HFFc6 (cell line): ENCODE measurements at places on chromosomes 3 and 15.

- no peak for DNase-seq
These were observed 12.4 kb downstream of the GNB5 start for GRCh38 chr15:52178765-52179164.

GRCh38 chr15:48400086-48400485, 68.9 kb downstream of the DUT start:
- DNase-seq = no peak

DNA sequence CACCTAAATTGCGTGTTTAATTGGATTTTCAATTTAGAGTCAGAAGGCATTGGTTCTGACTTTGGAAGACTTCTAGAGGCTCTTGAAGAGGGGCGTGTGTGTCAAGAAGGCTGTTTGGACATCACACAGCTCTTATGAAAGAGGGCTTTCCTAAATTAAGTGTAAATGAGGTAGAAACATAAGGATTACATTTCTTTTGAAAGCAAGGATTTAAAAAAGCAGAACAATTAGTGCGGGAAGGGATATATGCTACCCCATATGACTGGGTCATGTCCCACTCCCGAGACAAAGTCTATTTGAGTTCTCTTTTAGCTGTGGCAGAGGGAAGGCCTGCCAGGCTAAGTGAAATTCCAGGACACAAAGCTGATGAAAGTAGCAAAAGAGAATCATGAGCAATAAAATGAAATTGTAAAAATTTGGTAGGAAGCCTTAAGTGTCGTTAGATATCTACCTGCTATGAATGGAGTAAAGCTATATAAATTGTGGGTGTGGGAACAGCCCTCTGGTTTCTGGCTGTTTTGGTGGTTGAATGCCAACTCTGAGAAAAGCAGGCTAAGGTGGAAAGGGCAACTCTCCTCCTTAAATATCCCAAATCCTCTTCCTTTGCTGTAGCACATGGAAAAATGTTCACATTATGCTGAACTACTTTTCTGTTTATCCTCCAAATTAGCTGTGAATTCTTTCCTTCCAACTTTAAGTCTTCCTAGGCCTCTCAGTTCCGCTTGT, 100.6 kb upstream of the TSC22D2 start:
- DNase-seq = no peak

DNA sequence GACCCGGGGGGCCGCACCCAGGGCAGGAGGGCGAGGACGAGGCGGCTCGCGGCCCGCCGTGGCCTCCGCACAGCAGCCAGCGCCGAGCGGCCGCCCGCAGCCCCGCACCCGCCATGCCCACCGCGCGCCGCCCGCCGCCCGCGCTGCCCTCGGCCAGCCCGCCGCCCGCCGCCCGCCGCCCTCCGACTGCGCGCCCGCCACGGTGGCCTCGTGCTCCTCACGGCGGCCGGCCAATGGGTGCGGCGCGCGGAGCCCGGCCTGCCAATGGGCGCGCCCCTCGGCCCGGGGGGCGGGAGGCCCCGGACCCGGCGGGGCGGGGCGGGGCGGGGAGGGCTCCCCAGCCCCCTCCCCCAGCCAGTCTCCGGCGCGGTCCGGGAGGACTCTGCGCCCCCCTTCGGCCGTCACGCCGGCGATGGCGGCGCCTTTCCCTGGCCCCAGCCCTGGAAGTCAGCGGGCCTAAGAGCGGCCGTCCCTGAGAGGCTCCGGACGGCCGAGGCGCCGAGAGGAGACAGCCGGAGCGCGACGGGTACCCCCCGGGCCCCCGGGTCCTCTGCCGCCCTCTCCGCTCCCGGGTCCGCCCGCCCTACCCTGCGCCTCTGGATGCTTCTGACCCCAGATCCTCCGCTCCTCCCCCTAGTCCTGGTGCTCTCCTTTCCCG, at the start of gene NT5DC2:
Gene NT5DC2, minus strand, starts transcription at position 235 of the 658 bp plus-strand sequence. Its CDS starts 120 bp downstream, at position 115.
- DNase-seq = no peak

- no peak for DNase-seq
These were observed 27.8 kb upstream of the FRMD4B start for GRCh38 chr3:69413551-69414207.

GRCh38 chr3:141385406-141386125, 17.3 kb downstream of the ZBTB38 start:
- DNase-seq = no peak

DNA sequence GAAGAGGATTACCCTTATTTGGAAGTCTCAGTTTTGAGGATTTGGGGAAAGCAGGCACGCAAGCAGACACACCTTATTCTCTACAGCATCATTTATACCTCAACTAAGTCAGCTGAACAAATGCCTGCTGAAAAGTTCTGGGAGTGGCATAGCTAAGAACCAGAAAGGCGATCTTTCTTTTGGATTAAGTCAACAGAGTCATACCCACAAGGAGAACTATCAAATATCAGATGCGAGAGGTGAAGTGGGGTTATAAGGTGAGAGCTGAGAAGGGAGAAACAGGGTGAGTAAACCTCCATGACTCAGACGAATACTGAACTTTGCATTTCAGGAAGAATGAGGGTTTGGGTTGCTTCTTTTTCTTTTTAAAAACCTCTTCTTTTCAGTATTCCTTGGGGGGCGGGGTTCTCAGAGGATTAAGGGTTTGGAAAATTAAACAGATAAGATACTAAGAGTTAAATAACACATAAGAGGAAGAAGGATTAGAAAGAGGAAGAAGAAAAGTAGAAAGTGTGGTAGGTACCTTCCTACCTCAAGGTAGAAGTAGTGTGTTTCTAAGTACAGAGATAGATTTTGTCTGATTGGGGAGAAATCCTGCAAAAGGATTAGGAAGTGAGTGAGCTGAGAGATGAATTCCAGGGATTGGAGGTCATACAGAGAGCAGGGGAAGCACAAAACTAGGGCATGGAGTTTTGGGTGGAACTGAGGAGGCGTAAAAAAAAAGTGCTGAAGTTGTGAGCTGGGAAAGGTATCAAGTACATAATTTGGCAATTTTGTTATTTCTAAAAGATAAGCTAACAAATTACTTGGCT, 41.3 kb upstream of the ICE2 start:
- peak; percentile 15 for DNase-seq

GRCh38 chr15:36951731-36952247, 148.6 kb downstream of the MEIS2 start:
- DNase-seq = peak; percentile 91

DNA sequence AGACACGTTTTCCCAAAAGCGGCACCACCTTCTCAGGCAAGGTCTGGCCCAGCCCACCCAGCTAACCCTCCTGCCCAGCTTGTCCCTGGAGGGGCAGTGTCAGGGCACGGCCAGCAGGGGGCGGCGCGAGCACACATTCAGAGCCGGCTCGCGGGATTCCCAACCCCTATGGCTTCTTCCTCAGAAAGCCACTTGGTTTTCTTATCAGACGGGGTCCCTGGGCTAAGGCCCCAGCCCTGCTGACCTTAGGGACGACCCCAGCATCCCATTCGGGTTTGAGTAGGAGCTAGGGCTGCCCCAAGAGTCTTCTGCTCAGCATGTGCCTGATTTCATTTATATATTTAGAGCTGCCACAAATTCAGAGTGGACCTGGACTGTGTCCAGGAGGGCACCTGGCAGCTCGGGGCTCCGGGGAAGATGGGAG, 14.5 kb downstream of the RLBP1 start:
- DNase-seq = peak; percentile 48

DNA sequence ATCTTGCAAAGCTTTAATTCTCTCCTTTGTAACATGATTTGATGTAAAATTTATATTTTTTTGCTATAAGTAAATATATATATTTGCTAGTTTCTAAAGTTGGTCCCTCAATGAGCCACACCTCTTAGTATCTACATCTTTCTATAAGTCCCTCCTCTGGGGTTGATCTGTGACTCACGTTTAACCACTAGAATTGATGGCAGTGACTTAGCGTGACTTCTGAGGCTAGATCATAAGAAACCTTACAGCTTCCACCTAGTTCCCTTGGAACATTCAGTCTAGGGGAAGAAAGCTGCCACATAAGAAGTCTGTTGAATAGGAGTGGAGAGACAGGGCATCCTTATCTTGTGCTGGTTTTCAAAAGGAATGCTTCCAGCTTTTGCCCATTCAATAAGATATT, 56.6 kb upstream of the TNIK start:
- no peak for DNase-seq

DNA sequence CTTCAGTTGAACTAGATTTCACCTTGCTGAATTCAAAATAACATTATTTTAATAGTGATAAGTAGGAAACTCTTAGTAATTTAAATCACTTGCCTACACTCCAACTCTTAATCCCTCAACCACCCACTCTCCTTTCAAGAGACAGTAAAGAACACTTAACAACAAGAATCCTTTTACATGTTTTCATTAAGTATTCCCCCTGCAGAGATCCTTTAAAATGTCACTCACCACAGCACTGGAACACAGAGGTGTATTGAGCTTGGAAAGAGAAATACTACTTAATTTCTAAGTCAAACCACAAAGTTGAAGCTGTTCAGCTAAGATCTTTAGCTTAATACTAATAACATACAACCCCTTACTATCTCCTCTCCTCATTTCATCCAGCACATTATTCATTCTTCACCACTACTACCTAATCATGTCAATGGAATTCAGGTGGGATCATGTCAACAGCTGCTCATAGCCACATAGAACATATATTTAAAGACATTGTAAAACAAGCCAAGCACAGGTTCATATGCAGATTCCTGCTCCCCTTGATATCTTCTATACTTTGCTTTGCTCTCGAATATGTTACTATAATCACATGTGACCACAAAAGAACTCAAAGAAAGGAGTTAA, 40.5 kb downstream of the IMPG2 start:
- no peak for DNase-seq

DNA sequence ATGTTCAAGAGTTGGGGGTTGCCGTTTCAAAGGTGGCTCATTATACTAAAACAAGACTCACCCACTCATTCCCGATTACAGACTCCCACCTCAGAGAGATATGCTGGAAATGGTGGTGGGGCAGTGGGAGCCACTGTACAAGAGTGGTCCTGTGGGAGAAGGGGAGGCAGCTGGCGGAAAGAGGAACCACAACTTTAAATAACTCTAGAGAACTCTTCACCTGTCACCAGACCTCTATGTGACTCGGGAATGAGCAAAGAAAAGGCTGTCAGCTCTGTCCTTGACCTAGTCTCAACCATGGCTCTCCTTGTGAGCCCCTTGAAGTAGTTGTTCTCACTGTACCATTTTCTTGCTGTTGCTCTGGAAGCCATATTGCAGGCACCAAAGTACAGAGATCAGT, 293.8 kb downstream of the CHST2 start:
- no peak for DNase-seq

- no peak for DNase-seq
These were observed 844.9 kb upstream of the ALCAM start for GRCh38 chr3:104521606-104522336.

- no peak for DNase-seq
These were observed 142.5 kb downstream of the CPNE4 start for GRCh38 chr3:131892331-131892730.

- no peak for DNase-seq
These were observed 85.2 kb downstream of the KBTBD8 start for GRCh38 chr3:67083277-67083676.

- DNase-seq = no peak
These were observed 192.8 kb downstream of the DTWD1 start for GRCh38 chr15:49813625-49814024.

GRCh38 chr15:99416191-99417188, 149.3 kb upstream of the MEF2A start:
- no peak for DNase-seq

GRCh38 chr3:32855350-32855953, 37.7 kb downstream of the TRIM71 start:
- DNase-seq = no peak

DNA sequence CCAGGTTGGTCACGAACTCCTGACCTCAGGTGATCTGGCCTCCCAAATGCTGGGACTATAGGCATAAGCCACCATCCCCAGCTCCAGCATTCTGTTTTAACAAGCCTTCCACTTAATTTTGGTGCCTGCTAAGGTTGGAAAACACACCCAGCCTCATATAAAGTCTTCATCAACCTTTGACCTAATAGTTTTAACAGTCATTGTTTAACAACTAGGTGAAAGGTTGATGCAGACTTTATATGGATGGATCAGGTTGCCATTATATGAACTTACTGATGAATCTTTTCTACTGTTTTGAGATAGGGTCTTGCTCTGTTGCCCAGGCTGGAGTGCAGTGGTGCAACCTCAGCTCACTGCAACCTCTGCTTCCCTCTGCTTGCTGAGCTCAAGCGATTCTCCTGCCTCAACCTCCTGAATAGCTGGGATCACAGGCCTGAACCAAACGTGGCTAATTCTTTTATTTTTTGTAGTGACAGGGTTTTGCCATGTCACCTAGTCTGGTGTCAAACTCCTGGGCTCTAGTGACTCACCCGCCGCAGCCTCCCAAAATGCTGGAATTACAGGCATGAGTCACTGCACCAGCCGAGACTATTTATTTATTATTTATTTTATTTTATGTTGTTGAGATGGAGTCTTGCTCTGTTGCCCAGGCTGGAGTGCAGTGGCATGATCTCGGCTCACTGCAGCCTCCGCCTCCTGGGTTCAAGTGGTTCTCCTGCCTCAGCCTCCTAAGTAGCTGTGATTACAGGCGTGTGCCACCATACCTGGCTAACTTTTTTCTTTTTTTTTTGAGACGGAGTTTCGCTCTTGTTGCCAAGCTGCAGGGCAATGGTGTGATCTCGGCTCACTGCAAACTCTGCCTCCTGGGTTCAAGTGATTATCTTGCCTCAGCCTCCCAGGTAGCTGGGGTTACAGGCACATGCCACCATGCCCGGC, 3.1 kb upstream of the RPAP1 start:
- peak; percentile 78 for DNase-seq

DNA sequence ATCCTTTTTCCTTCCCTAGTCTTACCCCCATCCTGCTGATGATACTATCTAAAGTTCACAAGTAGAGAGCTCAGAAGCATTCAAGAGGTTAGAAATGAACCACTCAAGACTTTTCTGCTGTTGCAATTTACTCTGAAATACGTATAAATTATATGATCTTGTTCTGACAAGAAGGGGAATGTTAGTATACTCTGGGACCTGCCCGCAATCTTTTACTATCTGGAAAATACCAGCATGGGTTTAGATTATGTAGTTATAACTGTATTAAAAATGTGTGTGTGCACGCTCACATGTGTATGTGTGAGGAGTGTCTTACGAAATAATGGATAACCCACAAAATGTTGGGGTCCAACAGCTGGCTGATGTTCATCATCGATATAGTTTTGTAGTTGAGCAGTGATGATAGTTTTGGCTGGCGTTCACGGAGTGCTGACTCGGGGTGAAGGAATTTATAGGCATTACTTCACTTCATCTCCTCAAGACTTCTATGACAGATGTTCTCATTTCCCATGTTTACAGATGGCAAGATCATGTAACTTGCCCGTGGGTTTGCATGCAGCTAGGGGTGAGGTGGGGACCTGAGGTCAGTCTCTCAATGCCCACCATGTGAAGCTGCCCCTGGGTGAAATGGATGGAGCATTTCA, 297.5 kb upstream of the LYSMD4 start:
- no peak for DNase-seq

DNA sequence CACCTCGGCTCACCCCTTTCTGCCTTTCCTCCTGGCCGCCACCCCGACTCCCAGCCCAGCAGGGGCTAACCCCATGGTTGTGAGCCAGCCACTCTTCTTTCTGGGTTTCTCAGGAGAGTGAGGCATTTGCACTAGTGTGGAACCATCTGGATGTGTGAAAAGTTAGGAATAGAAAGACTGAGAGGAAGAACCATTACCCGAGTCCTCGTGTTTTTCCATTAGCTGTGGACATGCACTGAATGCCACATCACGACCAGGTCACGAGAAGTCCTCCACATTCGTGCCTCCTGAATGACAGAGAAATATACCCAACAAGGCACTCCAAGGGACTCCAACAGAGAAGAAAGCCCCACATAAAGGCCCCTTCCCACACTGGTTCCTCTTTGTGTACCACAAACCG, 18.0 kb upstream of the RAD18 start:
- DNase-seq = no peak

- no peak for DNase-seq
These were observed 76.7 kb upstream of the MBNL1 start for GRCh38 chr3:152192050-152192449.

GRCh38 chr3:78999139-78999538, 768.7 kb downstream of the ROBO1 start:
- DNase-seq = no peak
